ENCODE measurements at places on chromosomes 3 and 15. TPM values are rescaled to one million over a fixed set of nuclear protein-coding genes. Genes with fewer than 3 reads are reported as not detected.
A peak's percentile ranks its signal among the peaks of the same experiment; 100 is the strongest.

GRCh38 chr15:101187820-101188636, 63.8 kb downstream of the CHSY1 start:
- DNase-seq: no peak
- peaks cover 12% of the 10 kb centered on the region for H3K4me1 ChIP-seq
- no peaks in the 10 kb centered on the region for H3K27me3 ChIP-seq
- no peak overlapping the region for H3K27ac ChIP-seq

- no peak overlapping the region for H3K27ac ChIP-seq
- DNase-seq: no peak
- H3K27me3 ChIP-seq: no peaks in the 10 kb centered on the region
- H3K4me1 ChIP-seq: no peaks in the 10 kb centered on the region
Observed at GRCh38 chr3:105118905-105119304, 247.8 kb upstream of the ALCAM start.

DNA sequence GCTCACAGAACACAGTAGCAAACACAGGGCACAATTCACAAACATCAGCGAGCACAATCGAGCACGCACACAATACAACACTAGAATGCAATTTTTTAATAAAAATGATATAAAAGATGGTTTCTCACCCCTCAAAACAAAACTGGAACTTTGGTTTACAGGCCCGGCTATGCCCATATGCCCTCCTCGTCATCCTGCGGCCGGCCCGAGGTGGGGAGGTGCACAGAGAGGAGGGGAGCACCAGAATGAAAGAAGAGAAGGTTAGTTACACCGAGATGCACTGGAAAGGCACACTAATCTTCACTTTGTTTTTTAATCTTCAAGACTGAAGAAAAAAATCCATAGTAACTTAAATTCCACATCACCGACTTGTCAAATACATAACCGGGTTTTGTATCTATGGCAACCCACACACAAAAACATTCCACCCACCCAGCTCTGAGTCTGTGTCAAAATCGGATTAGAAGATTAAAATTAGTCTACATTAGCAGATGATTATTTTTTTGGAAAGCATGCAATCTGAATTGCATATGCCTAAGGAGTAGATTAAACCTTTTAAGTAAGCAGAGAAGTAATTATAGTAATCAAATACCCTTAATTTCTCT, 196.7 kb upstream of the WNT5A start:
- H3K4me3 ChIP-seq: no peak overlapping the region
- H3K27me3 ChIP-seq: no peaks in the 10 kb centered on the region
- H3K4me1 ChIP-seq: no peaks in the 10 kb centered on the region

GRCh38 chr15:76116138-76116885, 56.5 kb downstream of the TMEM266 start:
- DNase-seq: peak; percentile 78
- no peaks in the 10 kb centered on the region for H3K36me3 ChIP-seq
- no peaks in the 10 kb centered on the region for H3K27me3 ChIP-seq

GRCh38 chr3:113910966-113911365, 36.8 kb upstream of the ZDHHC23 start:
- H3K27ac ChIP-seq: no peak overlapping the region
- H3K4me1 ChIP-seq: no peaks in the 10 kb centered on the region
- H3K36me3 ChIP-seq: no peaks in the 10 kb centered on the region
- no peaks in the 10 kb centered on the region for H3K27me3 ChIP-seq
- H3K4me3 ChIP-seq: no peak overlapping the region
- no peak for DNase-seq

DNA sequence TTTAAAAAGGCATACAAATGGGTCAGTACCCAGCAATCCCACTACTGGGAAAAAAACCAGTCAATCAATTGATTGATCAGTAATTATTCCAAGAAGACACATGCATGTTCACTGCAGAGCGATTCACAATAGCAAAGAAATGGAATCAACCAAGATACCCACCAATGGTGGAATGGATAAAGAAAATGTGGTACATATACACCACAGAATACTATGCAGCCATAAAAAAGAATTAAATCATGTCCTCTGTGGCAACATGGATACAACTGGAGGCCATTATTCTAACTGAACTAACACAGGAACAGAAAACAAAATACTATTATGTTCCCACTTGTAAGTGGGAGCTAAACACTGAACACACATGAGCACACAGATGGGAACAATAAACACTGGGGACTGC, 103.1 kb downstream of the DLG1 start:
- peaks cover 21% of the 10 kb centered on the region for H3K36me3 ChIP-seq
- no peak overlapping the region for H3K4me3 ChIP-seq
- no peaks in the 10 kb centered on the region for H3K4me1 ChIP-seq
- no peaks in the 10 kb centered on the region for H3K27me3 ChIP-seq

- DNase-seq: no peak
Observed at GRCh38 chr15:63379492-63380150, 2.0 kb downstream of the CA12 start.

DNA sequence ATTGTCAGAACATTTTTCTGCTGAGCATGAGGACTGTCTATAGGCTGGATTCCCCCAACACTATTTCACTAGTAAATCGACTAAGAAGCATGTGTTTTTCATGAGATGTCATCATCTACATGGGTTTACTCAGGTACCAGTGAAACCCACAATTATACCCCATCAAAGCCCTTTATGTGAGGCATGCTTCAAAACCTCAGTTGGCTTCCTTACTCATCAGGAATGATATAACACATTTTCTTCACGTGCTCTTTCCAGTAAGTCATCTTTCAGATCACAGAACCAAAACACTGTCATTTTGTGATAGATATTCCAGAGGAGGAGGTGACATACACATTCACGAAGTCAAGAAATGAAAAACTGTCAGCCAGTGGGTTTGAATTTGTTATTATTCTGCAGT, 116.5 kb downstream of the ANO10 start:
- no peaks in the 10 kb centered on the region for H3K27me3 ChIP-seq
- no peaks in the 10 kb centered on the region for H3K4me1 ChIP-seq
- no peak overlapping the region for H3K4me3 ChIP-seq
- H3K27ac ChIP-seq: no peak overlapping the region

GRCh38 chr3:62873451-62873760, 1.8 kb downstream of the CADPS start:
- H3K36me3 ChIP-seq: no peaks in the 10 kb centered on the region
- H3K27me3 ChIP-seq: no peaks in the 10 kb centered on the region
- DNase-seq: no peak
- peak overlapping the region; percentile 89 for H3K4me3 ChIP-seq
- no peak overlapping the region for H3K27ac ChIP-seq

DNA sequence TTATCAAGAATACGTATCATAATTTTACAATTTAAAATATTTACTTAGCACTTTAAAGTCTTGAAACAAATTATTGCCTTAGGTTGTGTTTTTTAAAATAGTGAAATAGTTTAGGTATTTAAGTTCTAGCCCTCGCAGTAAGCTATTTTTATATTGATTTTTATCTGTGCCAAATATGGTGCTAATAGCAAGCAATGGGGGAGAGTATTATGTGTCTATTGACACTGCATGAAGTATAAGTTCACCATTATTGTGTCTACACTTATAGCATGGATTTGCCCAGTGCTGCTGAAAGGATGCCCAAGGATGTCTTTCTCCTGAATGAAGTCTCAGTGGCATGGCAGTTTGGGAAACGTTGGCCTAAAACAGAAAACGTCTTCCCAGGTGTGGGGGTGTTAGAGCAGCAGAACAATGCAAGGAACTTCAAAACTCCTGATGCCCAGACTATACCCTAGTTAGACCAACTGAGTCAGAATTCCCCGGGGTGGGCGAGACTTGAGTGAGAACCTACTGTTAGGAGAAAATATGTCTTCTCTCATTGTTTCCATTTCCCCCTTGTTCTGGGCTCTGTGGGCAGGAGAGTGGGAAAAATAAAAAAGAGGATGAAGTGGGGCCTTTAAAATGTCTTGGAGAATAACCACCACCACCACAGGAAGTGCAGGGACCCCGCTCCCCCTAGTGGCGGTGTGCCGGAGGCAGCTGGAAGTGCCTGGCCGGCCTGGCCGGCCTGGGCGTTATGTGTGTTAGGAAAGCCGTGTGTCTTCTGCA, 104.2 kb upstream of the SLC7A14 start:
- H3K27me3 ChIP-seq: no peaks in the 10 kb centered on the region
- peak overlapping the region; percentile 79 for H3K27ac ChIP-seq
- H3K4me1 ChIP-seq: peaks cover 4% of the 10 kb centered on the region
- DNase-seq: peak; percentile 62
- H3K4me3 ChIP-seq: no peak overlapping the region

DNA sequence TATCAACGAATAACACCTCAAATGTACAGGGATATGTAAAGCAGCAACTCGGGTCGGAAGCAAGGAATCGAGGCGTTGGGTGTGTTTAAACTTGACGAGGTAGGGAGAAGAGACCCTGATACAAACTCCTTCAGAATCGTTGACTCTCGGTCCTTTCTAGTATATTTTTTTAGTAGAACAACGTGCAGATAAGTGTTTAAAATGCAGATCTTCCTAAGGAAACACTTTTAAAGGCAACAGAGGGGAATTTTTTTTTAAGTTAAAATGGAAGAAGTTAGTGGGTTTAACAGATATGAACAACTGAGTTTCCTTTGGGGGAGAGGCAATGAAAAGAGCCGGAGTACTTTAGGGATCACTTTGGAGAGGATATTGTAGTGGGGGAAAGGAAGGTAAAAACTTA, 1.1 kb upstream of the KPNA4 start:
- peak overlapping the region; percentile 96 for H3K4me3 ChIP-seq
- H3K36me3 ChIP-seq: peaks cover 26% of the 10 kb centered on the region
- no peak overlapping the region for H3K27ac ChIP-seq
- no peak for DNase-seq

DNA sequence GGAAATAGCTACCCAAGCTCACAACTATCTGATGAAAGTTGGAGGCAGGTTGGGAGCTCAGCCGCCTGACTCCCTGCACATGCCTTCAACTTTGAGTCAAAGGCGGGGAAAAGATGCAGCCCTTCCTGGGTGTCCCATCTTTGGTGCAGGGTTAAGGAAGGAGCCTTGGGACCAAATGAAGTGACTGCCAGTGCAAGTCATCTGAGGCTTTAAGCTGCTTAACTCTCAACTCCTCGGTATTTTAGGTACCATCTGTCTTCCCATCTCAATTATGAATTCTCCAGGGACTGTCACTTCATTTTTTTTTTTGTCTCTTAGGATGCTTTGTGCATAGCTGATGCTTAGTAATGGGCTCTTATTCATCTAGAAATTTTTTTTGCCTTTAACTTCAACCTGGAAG, 408.8 kb upstream of the C2CD4B start:
- no peaks in the 10 kb centered on the region for H3K4me1 ChIP-seq
- DNase-seq: no peak
- no peak overlapping the region for H3K4me3 ChIP-seq
- H3K27ac ChIP-seq: no peak overlapping the region
- H3K27me3 ChIP-seq: no peaks in the 10 kb centered on the region

GRCh38 chr3:10286596-10287295, 6.0 kb downstream of the GHRL start:
- no peak overlapping the region for H3K4me3 ChIP-seq
- H3K27ac ChIP-seq: no peak overlapping the region
- peak; percentile 67 for DNase-seq
- H3K4me1 ChIP-seq: 0 out of 2 replicates have a peak, but pooled peaks cover 1% of the 10 kb centered on the region
- H3K27me3 ChIP-seq: no peaks in the 10 kb centered on the region

GRCh38 chr3:80234706-80235105, 466.9 kb upstream of the ROBO1 start:
- H3K27me3 ChIP-seq: no peaks in the 10 kb centered on the region
- peaks cover 5% of the 10 kb centered on the region for H3K4me1 ChIP-seq
- DNase-seq: no peak
- H3K27ac ChIP-seq: no peak overlapping the region
- H3K36me3 ChIP-seq: no peaks in the 10 kb centered on the region
- H3K4me3 ChIP-seq: no peak overlapping the region

- no peaks in the 10 kb centered on the region for H3K36me3 ChIP-seq
- peak overlapping the region; percentile 36 for H3K4me3 ChIP-seq
- no peak for DNase-seq
Observed at GRCh38 chr3:79012530-79012913, 755.3 kb downstream of the ROBO1 start.

GRCh38 chr3:147701195-147701594, 292.0 kb downstream of the ZIC1 start:
- no peak overlapping the region for H3K4me3 ChIP-seq
- no peak for DNase-seq
- H3K4me1 ChIP-seq: no peaks in the 10 kb centered on the region
- no peak overlapping the region for H3K27ac ChIP-seq

BHLHE40 gene
- total RNA-seq: 4.1 TPM

LRTM1 gene
- total RNA-seq: not detected

SERINC4 gene
- 0.17 TPM for total RNA-seq

TRAT1 gene
- not detected for total RNA-seq

ITGB5 gene
- 146 TPM for total RNA-seq

DPPA2 gene
- total RNA-seq: 3.1 TPM

TM4SF4 gene
- not detected for total RNA-seq

Data from H9 (cell line).